ENCODE measurements at places on chromosomes 3 and 15.

DNA sequence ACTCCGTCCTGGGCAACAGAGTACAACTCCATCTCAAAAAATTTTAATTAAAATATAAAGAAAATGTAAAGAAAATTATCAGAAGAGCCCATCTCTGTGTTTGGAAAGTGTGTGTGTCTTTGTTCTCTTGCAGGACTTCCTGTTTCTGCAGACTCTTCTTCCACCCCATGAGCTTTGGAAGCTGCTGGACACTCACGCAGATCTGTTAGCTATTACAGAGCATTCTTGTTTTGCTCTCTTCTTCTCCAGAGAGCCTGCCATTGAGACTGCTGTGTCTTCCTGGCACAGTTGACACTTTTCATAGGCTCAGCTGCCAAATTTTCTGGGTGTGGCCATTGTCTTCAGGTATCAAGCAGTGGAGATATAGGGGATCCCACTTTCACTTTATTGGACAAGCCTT is 6.0 kb upstream of the CCR8 start:
- DNase-seq, result no peak

GRCh38 chr3:115475178-115476041 is 147.9 kb upstream of the GAP43 start:
- DNase-seq, result peak; percentile 29

DNA sequence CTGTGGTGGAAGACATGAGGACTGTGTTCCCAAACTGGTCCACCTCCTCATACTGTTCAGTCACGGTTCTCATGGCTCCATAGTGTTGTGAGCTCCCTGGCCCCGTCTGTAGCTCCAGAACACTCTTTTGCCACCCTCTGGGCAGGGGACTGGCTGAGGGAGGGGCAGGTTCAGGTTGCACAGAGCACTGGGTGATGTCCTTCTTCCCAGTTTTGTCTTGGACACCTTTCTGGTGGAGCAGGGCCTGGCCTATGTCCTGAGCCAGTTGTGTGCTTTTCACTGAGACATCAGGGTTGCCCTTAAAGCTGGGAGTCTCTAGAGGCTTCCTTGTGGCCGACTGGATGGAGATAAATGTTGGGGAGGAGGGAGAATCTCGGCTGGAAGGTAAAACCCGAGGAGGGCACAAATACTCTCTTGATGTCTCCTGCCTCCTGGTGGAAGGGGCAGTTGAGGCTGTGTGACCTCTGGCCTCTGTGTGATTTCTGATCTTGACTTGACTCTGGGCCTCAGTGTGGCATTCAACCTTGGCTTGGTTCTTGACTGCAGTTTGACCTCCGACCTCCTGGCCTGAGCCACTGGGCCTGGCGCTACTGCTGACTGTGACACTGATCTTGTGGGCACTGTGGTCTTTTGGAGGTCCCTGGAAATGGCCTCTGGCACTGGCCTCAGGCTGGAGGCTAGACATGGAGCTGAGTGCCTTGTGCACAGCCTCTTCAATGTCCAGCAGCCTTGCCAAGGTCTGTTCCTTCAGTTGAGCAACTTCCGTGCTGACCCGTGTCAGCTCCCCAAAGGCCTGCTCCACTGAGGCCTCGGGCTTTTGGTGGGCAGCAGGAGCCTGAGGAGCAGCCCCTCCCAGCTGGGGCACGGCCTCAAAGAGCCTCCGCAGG is 8.1 kb downstream of the XIRP1 start:
- no peak for DNase-seq

DNA sequence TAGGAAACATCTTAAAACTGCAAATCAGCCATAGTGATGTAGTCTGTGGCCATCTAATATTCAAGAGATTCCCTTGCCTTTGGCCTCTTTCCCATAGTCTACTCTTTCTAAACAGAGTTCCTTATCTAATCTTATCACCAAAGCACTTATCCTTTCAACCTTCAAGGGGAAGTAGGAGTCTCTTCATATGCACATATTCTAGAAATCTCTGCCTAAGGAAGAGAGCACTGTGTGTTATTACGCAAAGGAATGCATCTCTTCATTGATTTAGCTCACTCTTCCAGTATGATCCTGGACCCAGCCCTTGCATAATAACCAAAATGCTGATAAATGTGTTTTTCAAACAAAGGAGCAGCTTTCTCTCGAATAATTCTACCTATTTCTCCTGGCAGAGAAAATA is 253.7 kb upstream of the TPRG1 start:
- DNase-seq, result no peak

- DNase-seq, result no peak
Observed at GRCh38 chr3:44966795-44967278, 9.1 kb downstream of the ZDHHC3 start.

DNA sequence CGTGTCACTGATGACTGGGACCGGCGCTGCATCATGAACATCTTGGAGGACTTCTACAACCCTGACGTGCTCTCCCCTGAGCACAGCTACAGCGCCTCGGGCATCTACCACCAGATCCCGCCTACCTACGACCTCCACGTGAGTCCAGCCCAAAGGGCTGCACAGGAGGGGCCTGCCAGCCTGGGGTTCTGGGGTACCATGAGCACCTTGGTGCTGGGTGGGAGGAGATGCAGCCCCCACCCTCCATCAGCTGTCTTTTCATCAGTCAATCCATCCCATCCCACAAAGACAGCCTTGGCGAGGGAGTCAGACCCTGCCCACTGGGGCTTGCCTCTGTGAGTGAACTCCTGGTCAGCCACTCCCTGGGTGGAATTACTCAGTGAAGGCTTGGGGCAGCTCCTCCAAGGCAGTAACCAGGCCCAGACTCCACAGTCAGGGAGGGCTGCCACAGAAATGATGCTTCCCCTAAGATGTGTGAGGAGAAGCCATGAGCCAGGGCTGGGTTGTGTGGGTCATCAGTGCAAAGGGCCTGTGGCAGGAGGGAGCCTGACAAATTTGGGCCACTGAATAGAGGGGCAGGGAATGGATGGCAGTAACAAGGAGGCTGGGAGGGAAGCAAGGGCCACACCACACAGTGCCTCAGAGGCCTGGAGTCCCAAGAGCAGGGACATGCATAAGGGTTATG is 47.9 kb downstream of the SEMA3G start:
- peak; percentile 6 for DNase-seq

DNA sequence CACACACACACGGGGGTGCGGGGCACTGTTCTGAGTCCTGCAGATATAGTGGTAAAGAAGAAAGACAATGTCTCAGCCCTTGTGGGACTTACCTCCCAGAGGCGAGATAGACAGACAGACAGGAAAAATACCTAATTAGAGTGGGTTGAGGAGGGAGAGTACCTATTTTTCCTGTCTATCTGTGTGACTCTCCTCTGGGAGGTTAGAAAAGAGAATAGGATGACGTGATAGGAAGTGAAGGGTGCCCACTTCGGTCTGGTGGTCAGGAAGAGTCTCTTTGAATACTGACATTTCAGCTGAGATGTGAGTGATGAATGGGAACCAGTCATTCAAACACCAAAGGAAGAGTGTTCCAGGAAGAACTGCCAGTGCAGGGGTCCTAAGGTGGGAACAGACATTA is 4.1 kb upstream of the APOD start:
- DNase-seq, result no peak

DNA sequence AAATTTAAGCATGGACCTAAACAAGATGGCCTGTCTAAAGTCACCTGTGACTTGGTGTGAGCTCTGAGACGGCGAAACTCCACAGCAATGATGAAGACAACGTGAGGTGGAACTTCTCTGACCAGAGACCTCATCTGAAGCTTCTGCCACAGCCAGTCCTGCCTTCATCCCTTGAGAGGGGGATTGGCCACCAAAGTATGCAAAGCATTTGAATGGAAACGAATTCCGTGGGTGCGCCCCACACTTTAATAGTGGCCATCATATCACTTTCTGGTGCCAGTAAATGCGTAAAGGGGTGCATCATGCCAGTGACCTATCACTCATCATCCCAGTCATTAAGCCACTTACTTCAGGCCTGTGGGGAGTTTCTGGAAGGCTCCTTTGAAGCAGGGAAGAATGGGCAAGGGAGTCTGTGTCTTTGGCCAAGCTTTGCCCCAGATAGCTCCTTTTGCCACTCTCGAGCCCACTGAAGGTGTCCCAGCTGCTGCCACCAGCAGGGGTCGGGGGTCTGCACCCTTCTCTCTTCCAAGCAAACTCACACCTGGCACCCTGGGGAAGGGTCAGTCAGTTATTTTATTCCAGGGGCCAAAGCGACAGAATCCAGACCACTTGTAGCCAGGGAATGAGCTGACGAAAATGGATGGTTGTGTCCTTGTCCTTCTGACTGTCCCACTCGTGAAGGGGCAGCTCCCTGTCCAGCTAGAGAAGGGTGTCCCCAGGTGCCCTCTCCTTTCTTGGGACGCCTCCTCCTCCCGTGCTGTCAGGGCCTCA is 17.7 kb downstream of the MUC20 start:
- DNase-seq, result no peak

- DNase-seq, result no peak
Observed at GRCh38 chr3:24829629-24830229, 335.1 kb upstream of the THRB start.

GRCh38 chr15:57534281-57534680 is 57.4 kb upstream of the MYZAP start:
- DNase-seq, result no peak

DNA sequence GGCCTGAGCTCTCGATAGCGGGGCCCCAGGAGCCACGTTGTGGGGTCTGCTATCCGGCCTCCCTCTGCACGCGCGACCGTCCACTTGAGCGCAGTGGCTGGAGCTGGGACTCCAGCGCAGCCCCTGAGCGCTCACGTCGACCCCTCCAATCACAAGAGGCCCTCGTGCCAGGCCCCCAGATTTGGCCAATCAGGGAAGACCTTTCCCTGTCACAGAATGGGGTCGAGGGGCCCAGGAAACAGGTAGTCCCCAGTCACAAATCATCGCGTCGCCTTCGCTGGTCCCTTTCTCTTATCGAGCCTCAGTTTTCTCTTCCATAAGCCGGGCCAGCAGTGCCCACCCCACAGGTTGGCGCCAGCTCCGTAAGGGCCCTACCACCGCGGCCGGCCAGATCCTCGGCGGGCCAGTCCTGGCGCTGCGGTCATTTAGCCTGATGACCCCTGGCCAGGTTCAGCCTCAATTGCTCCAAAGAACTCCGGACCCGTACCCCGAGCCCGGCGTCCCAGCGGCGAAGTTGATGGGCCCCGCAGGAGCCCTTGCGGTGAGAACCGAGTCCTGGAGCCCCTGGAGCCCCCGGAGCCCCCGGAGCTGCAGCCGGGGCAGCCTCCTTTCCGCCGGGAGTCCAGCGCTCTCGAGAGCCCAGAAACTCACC is 435 bp downstream of the ALDH1L1 start:
- peak; percentile 67 for DNase-seq

DNA sequence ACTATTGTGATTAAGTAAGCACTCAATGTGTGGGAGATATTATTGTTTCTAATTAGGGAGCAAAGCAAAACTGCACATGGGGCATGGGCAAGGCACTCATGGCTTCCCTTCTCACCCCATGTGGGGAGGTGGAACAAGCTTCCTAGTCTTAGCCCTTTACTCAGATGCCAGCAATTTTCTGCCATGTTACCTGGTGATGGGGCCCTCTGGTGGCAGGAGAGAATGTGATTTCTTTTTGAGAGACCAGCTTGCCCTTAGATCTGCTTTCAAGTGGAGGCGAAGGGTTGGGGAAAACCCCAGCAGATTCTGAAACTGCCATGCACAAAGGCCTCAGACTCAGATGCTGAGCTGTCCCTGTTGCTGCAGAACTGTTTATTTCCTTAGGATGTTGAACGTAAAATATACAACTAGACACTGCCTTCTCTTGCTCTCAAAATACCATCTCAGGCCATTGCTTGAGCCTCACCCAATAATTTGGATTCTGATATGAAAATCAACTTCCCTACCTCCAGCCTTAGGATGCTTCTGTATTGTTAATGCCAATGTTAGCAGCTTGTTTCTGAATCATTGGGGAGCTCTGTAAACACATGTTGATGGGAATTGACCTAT is 130.2 kb upstream of the TPRG1 start:
- DNase-seq, result no peak

DNA sequence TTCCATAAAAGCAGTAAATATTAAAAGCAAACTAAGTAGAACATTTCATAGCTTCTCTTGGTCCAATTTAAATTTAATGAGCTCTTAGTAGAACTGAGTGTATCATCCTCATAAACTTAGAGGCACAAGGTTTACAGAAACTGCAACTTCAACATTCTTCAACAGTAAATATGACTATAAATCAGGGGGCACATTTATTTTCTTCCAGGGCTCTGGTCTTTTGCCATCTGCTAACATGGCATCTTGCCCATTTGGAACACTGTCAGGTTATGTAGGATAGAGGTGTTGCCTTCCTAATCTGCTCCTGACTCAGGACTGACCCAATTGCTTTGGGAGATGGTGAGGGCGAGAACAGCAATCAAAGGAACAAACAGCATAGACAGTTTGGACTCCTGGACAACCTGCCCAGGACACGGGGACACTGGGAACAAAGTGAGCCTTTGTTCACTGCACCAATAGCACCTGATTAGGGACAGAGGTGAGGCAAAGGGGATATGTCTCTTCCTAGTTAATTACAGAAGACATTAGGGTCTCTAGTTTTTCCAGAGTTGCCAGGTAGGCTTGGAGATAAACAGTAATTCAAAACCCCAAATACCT is 610.2 kb upstream of the ROBO2 start:
- DNase-seq, result no peak

- no peak for DNase-seq
Observed at GRCh38 chr3:127365163-127365798, 77.4 kb upstream of the PRR20G start.

DNA sequence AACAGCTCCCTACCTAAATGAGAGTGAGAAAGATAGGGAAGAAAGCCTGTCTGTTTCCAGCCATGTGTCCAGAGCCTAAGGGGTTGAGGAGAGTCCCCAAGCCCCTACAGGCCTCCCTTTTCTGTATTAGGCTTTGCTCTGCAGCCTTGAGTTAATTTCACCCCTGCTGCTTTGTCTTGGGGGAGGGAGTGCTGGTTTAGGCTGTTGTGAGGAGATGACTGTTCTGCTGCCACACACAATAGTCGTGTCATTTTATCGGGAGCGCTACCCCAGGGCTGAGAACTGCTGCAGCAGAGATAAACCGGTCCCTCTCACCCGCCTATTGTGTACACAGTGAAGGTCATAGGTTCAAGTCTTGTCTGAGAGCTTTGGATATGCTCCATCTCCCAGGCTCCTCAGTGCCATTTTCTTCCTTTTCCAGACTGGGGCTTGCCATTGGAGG is 1.4 kb downstream of the ZNF609 start:
- no peak for DNase-seq
